ENCODE measurements at places on chromosomes 7 and 10.
A peak's percentile ranks its signal among the peaks of the same experiment; 100 is the strongest.

DNA sequence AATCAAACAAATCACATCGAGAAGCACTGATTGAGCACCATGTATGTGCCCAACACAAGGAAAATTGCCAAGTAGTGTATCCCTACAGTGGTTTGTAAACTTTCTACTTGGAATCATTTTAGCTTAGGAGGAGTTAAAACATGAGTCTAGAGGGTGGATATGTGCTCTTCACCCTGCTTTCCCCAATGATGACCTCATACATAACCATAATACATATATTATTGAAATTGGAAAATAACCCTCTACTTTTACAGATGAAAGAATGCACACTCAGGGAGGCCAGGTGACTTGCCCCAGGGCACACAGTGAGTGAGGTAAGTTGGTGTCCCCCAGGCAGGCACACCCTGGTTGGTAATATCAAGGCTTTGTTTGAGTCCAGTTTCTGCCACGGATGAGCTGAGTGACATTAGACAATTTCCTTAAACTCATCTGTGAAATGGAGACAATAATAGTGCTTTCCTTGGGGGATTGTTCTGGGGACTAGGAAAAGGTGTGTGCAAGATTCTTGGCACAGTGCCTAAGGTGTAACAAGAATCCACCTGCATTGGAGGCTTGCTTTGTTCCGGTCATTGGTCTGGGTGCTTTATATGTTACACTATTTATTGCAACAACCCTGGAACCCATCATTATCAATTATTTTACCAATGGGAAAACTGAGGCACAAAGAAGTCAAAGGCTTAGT lies 50.7 kb downstream of the BPGM start:
- no peak for DNase-seq

GRCh38 chr10:48797830-48798229 lies 113.2 kb downstream of the WDFY4 start:
- no peak for DNase-seq

DNA sequence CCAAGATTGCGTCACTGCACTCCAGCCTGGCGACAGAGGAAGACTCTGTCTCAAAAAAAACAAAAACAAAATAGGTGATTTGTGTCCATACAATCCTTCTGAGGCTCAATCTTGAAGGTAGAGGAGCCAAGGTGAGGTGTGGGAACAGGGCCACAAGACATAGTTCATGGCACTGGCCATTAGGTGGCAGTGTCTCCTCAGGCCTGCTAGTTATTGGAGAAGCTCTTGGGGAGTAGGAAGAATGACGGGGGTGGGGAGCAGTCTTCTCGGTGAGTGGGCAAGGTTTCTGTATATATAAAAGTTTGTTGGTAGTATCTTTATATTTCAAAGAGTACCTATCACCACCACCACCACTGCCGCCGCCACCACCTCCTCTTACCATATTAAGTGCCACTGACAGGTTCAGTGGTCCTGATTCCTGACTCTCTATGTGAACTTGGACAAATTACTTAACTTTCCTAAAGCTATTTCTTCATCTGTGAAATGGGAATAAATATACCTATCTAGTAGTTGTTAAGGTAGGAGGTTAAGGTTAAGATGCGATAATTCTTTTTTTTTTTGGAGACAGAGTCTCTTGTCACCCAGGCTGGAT lies 24.0 kb downstream of the CCSER2 start:
- DNase-seq: peak; percentile 59

DNA sequence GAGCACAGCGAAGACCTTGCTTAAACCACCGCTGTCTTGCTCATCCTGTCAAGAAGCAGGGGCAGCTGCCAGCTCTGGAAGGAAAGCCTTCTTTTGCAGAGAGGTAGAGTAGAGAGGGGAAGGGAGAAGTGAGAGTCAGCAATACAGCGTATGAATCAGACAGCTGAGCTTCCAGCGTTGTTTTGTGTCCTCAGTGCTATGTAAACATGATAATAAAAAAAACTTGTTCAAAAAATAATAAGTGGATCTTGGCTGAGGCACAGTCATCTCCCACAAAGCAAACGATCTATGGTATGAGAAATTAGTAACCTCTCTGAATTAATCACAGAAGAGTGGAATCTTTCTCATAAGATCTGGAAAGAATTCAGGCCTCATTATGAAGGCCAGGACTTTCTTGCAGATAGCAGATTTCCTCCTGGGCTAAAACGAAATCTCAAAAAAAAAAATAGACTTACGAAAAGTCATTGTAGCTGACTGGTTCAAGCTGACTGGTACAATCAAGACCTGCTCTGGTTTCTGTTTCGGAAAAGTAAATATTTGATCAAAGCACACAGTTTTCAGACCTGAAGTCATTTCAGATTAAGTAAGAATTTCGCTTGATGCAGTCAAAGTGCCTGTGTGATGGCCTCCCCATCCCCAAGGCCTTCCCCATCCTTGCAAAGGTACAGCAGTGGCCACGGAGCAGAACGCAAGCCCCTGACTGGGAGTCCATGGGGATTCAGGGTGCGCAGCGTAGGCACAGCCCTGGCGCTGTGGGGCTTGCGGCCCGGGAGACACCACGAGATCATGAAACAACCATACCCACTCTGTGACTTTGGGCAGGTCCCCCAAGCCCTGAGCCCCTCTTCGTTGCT lies 29.4 kb downstream of the CHST15 start:
- peak; percentile 73 for DNase-seq

- DNase-seq: no peak
These were observed 120.2 kb upstream of the ODAD2 start for GRCh38 chr10:28118985-28119628.

GRCh38 chr7:15389073-15389472 lies 172.7 kb downstream of the AGMO start:
- no peak for DNase-seq

DNA sequence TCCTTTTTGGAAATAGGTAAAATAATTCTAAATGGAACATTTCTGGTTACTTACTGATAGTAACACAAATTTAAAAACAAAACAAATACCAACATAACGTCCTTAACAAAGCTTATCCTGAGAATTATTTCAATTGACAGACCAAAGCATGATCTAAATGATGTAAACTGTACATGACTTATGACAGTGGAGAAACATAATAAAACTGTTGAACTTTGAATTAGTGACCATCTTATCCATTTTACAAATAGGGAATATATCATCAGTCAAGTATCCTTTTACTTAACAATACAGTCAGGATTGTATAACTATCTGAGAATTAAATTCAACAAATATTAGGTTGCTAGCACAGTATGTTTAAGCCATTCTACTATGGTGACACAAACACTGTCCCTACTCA lies 2.4 kb downstream of the IPMK start:
- DNase-seq: no peak

Data from fibroblast of skin of right quadriceps (primary cell).